ENCODE measurements at places on chromosomes 4 and X. TPM values are rescaled to one million over a fixed set of nuclear protein-coding genes. Genes with fewer than 3 reads are reported as not detected.

GRCh38 chr4:123462007-123462406 lies 65.4 kb downstream of the SPRY1 start:
- H3K27ac ChIP-seq: no peak overlapping the region
- no peaks in the 10 kb centered on the region for H3K27me3 ChIP-seq
- H3K4me3 ChIP-seq: no peak overlapping the region
- DNase-seq: peak; percentile 57
- H3K4me1 ChIP-seq: no peaks in the 10 kb centered on the region

MAOA gene
- 7.4 TPM for total RNA-seq

- no peak overlapping the region for H3K27ac ChIP-seq
- H3K36me3 ChIP-seq: no peaks in the 10 kb centered on the region
- peaks cover 26% of the 10 kb centered on the region for H3K27me3 ChIP-seq
- H3K4me3 ChIP-seq: no peak overlapping the region
- DNase-seq: no peak
These were observed 55.6 kb upstream of the ADRA2C start for GRCh38 chr4:3710451-3711182.

DNA sequence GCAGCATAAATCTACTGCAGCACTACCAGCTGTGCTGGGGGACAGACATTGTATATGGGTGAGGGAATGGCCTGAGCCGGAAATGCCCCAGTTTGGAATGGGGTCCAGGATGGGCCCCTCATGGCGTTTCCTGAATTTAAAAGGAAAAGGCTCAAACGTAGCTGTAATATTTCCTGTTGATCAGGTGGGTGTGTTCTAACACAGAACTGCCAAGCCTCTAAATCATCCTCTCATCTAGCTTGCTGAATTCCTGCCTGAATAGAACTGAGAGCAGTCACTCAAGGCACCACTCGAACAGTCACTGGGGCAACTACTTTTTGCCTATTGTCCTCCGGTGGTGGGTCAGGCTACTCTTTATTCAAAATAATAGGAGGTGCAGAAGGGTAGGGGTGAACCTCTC lies 28.7 kb downstream of the ADH6 start:
- no peaks in the 10 kb centered on the region for H3K27me3 ChIP-seq
- no peak overlapping the region for H3K4me3 ChIP-seq
- no peaks in the 10 kb centered on the region for H3K4me1 ChIP-seq
- no peak overlapping the region for H3K27ac ChIP-seq

GRCh38 chrX:65576160-65576559 lies 41.6 kb upstream of the LAS1L start:
- peaks cover 6% of the 10 kb centered on the region for H3K27me3 ChIP-seq
- DNase-seq: no peak
- no peak overlapping the region for H3K4me3 ChIP-seq
- H3K27ac ChIP-seq: no peak overlapping the region
- no peaks in the 10 kb centered on the region for H3K36me3 ChIP-seq
- H3K4me1 ChIP-seq: no peaks in the 10 kb centered on the region

- no peak overlapping the region for H3K4me3 ChIP-seq
- no peaks in the 10 kb centered on the region for H3K4me1 ChIP-seq
- no peak for DNase-seq
These were observed 47.3 kb upstream of the PPARGC1A start for GRCh38 chr4:23937173-23937572.

HEPH gene
- not detected for total RNA-seq

DNA sequence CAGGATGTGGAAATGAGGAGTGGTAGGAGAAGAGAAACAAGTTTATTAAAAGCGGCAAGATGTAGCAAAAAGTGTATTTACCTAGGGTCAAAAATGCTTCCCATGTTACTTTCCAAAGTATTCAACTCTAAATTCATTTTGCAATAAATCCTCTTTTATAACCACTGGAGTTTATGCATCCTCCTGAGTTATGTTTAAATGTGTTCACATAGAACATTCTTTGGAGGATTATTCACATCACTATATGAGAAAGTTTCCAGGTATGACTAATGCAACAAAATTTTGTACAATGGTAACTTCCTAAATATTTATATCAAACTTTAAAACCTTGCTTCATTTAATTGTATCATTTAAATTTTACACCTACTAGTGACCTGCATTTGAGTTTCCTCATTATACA lies 870.6 kb upstream of the SLIT2 start:
- peaks cover 44% of the 10 kb centered on the region for H3K4me1 ChIP-seq
- peak overlapping the region; percentile 24 for H3K4me3 ChIP-seq
- DNase-seq: peak; percentile 81
- H3K27ac ChIP-seq: peak overlapping the region; percentile 93

ELMOD2 gene
- total RNA-seq: 10.1 TPM

- no peaks in the 10 kb centered on the region for H3K27me3 ChIP-seq
- peak overlapping the region; percentile 100 for H3K27ac ChIP-seq
- peaks cover 35% of the 10 kb centered on the region for H3K4me1 ChIP-seq
- peak overlapping the region; percentile 39 for H3K4me3 ChIP-seq
- DNase-seq: peak; percentile 93
- no peaks in the 10 kb centered on the region for H3K36me3 ChIP-seq
These were observed 35.2 kb downstream of the SLC25A5 start for GRCh38 chrX:119503484-119503861.

DNA sequence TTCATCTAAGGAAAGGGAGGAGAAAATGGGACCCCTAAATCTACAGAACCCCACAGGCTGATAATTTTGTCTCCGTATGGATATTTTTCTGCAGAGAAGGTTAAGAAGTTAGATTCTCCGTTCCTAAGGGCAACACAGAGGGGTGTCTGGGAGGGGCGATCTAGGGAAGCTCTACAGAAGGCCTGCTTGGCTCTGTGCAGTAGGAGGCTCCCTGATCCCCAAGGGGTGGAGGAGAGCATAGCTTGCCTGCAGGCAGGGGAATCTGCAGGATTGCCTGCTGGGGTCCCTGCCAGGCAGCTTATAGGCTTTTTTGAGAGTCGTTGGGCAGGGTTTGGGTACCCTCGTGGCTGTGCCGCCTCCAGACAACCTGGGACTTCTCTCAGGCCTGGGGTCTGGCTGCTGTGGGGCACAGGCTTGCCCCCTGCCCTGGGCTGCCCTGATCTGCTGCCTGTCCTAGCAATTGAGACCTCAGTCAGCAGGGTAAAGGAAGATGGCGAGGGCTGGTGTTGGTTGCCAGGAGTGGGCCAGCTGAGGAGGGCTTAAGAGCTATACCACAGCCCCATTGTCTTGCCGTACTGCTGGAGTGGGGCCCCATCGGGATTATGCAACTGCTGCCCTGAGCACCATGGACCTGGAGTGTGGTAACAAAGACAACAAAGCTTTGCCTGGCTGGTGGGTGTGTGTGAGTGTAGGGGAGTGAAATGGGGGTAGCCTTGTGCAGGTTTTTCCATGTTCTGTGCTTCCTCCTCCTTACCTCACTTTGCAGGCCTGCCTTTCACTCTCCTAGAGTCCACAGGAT lies 74.1 kb downstream of the EFNB1 start:
- no peaks in the 10 kb centered on the region for H3K4me1 ChIP-seq
- no peaks in the 10 kb centered on the region for H3K27me3 ChIP-seq
- no peak for DNase-seq
- H3K36me3 ChIP-seq: no peaks in the 10 kb centered on the region
- no peak overlapping the region for H3K27ac ChIP-seq

DNA sequence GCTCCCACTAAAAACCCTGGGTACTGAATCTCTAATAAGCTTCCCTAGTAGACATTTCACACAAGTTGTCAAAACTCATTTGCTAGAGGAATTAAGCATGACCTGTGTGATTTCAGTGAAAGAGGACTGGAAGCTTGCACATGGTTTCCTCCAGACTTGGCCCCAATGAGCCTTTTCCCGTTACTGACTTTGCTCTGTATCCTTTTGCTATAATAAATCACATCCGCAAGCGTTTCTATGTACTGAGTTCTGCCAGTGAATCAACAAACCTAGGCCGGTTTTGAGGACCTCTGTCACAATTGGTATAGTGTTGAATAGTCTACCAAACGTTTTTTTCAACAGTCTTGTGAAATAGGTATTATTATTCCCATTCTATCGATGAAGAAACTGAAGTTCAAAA lies 8.2 kb downstream of the ATP11C start:
- H3K36me3 ChIP-seq: no peaks in the 10 kb centered on the region
- H3K4me1 ChIP-seq: peaks cover 6% of the 10 kb centered on the region
- H3K27ac ChIP-seq: no peak overlapping the region
- no peak for DNase-seq
- H3K4me3 ChIP-seq: no peak overlapping the region
- no peaks in the 10 kb centered on the region for H3K27me3 ChIP-seq

DNA sequence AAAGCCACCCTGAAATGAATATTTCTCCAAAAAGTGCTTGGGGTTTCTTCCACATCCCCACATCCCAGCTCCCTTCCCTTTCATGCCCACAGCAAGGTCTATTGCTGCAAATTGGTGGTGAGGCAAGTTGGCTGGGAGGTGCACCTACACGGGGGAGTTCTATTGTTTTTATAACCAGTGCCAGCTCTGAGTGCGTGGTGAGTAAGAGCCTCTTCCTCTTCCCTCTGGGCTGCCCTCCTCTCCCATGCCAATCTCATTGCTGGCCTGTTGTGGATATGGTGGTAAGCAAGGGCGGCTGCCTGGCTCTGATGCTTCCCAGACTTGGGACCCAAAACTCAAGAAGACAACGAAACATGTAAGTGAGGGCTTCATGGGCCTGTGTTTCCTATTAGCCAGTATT lies 204.3 kb downstream of the SHROOM3 start:
- H3K27ac ChIP-seq: peak overlapping the region; percentile 39
- DNase-seq: peak; percentile 82
- no peak overlapping the region for H3K4me3 ChIP-seq
- H3K4me1 ChIP-seq: peaks cover 38% of the 10 kb centered on the region
- H3K27me3 ChIP-seq: no peaks in the 10 kb centered on the region

GRCh38 chr4:2478229-2478628 lies 9.3 kb downstream of the RNF4 start:
- H3K4me3 ChIP-seq: no peak overlapping the region
- H3K27me3 ChIP-seq: no peaks in the 10 kb centered on the region
- peaks cover under 1% of the 10 kb centered on the region for H3K36me3 ChIP-seq
- H3K4me1 ChIP-seq: no peaks in the 10 kb centered on the region
- no peak for DNase-seq

SLC2A9 gene
- total RNA-seq: 0.11 TPM

DNA sequence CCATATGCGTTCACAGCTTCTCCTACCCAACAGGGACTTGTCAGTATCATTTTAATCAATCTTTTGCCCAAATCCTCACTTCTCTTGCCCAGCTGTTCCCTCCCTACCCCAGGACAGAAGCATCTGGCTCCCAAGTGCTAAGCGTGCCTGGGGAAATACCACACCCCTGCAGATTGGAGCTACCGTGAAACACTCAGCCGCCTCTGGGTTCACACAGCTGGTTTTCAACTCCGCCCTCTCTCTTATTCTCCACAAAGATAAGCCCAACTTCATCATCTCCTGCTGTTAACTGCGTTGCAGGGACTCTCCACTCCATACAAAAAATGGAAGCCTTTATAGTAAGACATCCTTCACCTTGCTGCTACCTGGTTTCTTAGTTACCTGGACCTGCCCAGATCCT lies 147.3 kb upstream of the FTHL17 start:
- H3K36me3 ChIP-seq: no peaks in the 10 kb centered on the region
- H3K27ac ChIP-seq: no peak overlapping the region
- DNase-seq: no peak
- H3K4me1 ChIP-seq: no peaks in the 10 kb centered on the region
- H3K27me3 ChIP-seq: no peaks in the 10 kb centered on the region

ART3 gene
- total RNA-seq: not detected

DNA sequence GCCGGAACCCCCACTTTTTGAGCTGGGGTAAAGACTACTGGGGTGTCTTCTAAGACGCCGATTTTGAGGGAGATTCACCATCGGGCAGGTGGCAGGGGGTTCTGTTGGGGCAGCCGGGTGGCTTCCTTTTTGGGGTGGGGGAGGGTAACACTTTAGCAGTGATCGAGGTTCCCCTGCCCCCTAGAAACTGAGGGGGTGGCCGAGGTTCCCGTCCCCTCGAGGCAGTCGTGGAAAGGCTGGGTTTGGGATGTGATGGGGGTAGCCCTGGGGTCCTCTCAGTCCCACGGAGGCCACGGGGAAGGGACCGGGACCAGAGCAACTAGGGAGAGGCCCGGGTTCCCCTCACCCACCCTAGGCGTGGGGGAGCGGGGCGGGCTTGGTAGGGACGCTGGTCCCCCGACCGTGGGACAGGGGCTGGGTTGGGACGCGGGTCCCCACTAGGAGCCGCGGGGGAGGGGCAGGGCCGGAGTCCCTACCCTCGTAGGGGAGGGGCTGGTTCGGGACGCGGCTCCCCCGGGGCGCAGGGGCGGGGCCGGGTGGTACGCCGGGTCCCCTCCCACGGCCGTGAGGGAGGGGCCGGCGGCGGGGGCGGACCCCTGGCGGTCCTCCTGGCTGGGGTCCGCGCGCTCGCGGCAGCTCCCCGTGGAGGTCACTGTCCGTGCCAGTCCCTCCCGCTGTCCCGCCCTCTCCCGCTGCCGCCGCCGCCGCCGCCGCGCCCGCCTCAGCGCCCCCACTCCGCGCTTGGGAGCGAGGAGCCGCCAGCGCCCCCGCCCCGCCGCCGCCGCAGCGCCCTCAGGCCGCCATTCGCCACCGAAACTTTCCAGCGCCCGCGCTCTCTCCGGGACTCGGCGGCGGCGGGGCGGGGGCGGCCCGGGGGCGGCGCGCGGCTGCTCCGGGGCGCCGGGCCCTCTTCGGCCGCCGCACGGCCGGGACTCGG lies at the start of gene TBL1X:
TSS of gene TBL1X (plus strand) at position 624 of the 937 bp plus-strand sequence. CDS start 188,529 bp downstream, outside the sequence.
- peak within 1 kb of the TSS; percentile 86 for H3K4me3 ChIP-seq
- H3K27me3 ChIP-seq: no peaks in the 10 kb centered on the region
- peaks cover 39% of the 10 kb centered on the region for H3K4me1 ChIP-seq
- no peaks in the 10 kb centered on the region for H3K36me3 ChIP-seq
- peak; percentile 67 for DNase-seq

GRCh38 chrX:20680998-20681397 lies 414.3 kb upstream of the RPS6KA3 start:
- DNase-seq: peak; percentile 12
- no peaks in the 10 kb centered on the region for H3K36me3 ChIP-seq
- no peak overlapping the region for H3K27ac ChIP-seq
- H3K4me1 ChIP-seq: no peaks in the 10 kb centered on the region

HTN1 gene
- total RNA-seq: not detected

DNA sequence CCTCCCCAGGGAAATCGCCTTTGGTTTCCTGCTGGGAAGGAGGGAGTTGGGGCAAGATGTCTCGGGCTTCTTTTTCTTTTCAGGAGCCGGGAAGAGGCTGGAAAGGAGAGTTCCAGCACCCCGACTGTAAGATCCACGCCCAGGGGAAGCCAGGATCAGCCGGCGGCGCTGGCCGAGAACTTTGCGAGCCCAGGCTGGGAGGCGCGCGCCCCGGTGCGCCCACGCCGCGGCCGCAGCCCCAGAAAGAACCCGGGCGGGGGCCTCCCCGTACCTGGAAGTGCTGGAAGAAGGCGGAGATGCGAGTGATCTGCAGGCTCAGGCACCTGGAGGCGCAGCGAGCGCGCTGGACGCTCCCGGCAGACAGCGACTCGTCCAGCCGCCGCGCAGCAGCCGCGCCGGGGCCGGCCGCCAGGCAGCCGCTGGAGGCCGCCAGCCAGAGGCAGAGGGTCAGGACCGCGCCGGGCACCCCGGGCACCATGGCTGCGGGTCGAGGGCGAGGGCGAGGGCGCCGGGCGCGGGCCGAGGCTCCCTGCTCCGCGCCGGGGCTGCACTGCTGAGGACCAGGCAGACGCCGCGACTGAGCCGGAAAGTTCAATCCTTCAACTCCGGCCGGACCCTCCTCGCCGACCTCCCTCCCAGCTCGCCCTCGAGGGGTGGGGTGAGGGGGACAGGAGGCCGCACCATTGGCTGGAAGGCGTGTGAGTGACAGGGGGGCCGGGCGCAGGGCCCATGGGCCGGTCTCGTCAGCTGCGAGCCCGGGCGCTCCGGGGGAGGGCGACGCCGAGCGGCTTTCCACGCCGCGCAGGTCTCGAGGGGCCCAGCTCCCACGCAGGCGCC lies at the start of gene ANOS1:
TSS of gene ANOS1 (minus strand) at position 579 of the 837 bp plus-strand sequence. CDS start at position 478, 101 bp downstream.
- H3K27me3 ChIP-seq: peaks cover 17% of the 10 kb centered on the region
- DNase-seq: peak; percentile 56
- H3K27ac ChIP-seq: no peak within 1 kb of the TSS
- peaks cover 8% of the 10 kb centered on the region for H3K4me1 ChIP-seq

All from PC-3 (cell line).